ENCODE measurements at places on chromosomes 4 and X.

- no peak for DNase-seq
These were observed 269.8 kb downstream of the COL25A1 start for GRCh38 chr4:109032671-109033070.

DNA sequence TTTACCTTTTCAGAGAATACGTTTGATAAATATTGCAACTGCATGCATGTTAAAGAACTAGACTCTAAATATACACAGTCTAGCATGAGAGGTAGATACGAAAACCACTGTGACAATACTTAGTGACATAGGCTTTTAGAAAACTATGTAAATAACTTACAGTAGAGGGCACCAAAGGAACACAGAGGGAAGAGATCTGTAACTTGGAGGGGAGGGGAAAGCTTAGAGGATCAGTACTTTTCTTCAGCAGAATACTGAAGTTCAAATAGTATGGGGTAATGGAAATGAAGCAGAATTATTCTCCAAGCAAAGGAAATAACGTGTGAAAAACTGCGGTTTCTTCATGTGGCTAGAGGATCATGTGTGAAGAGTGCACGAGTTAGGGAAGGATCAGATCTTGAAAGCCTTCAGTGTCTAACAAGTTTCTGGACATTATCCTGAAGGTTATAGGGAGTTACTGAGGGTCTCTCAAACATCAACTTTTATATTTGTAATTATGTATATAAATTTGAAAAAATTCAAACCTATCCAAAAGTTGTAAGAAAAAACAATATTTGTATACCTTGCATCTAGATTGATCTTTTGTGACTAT lies 264.3 kb downstream of the NPFFR2 start:
- DNase-seq, result no peak

DNA sequence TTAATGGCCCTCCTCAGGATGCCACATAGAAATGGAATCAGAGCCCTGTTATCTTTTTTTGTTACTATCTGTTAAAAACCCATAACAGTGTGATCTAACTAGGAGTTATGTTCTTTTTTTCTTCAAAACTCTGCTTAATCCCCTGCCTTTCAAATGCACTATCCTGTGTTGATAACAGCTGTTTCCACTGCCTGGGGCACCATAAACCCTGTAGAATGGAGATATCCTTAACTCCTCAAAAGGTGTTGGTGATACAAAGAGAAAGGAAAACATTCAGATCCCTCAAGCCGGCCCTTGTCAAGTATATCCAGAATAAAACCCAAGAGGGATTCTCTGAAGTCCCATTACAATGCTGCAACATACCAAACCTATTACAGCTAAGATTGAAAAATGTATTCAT lies 108.6 kb downstream of the ACTRT1 start:
- no peak for DNase-seq

- DNase-seq, result no peak
These were observed 180.9 kb downstream of the SMIM20 start for GRCh38 chr4:26094911-26095310.

GRCh38 chr4:41870035-41870434 lies 65.2 kb upstream of the TMEM33 start:
- DNase-seq, result no peak

DNA sequence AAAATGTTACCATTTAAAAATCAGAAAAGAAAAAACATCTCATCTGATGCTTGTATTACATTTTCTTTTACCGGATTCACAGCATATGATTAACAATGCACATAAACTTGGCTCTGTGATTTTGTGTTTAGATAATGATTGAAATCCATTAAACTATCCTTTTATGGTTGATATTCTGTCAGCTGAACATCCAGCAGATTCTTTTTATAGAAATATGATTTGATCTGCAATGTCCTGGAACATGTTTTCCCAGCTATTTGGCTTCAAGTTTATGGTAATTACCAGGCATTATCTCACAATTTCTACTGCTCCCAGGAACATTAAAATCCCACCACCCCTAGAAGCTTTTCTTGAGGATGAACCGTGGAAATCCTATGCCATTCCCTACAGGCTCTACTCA lies 205.7 kb upstream of the TET2 start:
- DNase-seq, result no peak
